Activated CD8-positive, alpha-beta T cell treated with anti-CD3 and anti-CD28 coated beads for 36 hours (primary cell): ENCODE measurements at places on chromosomes 1 and 21. TPM values are rescaled to one million over a fixed set of nuclear protein-coding genes. Genes with fewer than 3 reads are reported as not detected.

DNA sequence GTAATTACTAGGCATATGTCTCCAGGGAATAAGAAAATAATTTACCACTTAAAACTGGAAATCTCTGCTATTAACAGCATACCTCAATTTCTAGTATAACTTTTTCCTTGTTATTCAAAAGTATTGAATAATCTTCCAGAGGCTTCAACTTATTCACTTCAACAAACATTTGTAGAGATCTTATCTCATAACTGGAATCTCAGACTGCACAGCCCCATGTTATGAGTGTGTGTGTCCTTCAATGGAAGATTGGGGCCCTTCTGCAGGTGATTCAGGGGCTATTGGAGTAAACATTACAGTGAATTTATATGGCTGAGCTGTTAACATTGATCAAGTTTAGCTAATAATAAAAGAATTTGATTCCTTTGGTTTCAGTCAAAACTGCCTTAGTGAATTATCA is 946.1 kb downstream of the TTLL7 start:
- no peak for DNase-seq

DNA sequence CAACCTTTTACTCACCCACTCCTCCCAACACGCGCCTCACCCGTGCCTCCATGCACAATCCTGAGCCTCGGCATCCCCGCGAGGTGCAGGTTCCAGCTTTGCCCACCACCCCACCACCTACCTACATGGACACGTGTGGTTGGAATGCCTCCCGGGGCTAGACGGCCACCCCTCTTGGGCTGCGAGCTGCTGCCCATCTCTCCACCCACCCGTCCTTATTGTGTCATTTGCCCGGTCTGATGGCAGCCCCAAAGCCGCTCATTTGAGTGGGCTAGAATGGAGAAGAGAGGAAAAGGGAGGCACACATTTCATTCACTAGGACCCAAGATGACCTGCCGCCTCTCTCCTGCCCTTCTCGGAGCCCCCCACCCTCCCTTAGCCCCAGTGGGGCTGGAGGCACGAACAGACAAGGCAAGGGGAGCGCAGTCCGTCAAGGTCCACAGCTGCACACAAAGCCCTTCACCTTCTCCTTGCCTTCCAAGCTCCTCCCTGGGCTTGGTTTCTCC is 785 bp downstream of the ZNF697 start:
- peak; percentile 6 for DNase-seq

DNA sequence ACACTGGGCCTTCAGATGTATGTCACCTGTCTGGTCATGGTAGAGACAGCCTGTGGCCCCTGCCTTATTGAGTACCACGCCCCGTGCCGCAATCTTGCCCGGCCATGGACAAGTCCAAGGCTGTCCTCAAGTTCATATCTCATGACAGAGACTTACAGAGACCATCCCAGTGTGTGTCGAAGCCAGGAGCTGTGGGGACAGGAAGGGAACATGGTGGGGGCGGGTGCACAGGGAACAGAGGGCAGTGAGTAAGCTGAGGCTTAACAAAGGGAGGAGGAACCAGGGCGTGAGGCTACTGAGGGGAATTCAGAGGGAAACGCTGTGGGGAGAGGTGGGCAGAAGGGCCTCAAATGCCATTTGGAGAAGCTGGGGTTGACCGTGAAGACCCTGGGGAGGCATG is 75.8 kb downstream of the ALPL start:
- no peak for DNase-seq

- DNase-seq: no peak
These were observed 496 bp downstream of the VPS45 start for GRCh38 chr1:150068109-150068435.

DNA sequence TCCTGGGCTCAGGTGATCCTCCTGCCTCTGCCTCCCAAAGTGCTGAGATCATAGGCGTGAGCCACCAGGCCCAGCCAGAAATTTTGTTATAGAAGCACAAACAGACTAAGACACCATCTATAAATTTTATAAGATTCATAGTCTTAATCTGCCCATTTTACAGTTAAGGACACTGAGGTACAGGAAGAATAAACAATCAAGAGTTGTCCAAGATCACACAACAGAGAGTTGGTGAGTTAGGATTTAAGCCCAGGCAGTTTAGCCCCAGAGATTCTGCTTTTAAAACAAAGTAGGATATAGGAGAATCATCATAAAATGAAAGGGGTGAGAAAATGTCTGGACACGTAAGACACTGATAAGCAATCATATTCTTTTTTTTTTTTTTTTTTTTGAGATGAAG is 6.8 kb downstream of the TEX46 start:
- no peak for DNase-seq

GRCh38 chr1:34028381-34029055 is 136.5 kb downstream of the CSMD2 start:
- DNase-seq: no peak

DNA sequence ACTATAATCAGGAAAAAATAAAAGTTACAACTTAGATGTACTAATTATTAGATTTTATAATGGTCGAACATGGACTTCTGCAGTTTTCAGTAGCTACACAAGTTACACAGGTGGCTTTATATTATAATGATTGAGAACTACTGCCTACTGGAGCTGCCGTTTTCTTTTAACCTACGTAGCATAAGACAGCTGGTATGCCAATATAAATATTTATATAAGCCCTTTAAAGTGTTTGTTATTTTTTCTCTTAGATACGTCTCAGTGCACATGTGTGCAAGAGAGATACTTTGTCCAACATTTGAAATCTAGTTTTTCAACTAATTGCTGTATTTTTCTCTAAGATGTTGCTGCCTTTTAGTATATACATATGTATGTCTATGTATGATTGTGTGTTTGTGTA is 42.4 kb downstream of the PDC start:
- no peak for DNase-seq

DNA sequence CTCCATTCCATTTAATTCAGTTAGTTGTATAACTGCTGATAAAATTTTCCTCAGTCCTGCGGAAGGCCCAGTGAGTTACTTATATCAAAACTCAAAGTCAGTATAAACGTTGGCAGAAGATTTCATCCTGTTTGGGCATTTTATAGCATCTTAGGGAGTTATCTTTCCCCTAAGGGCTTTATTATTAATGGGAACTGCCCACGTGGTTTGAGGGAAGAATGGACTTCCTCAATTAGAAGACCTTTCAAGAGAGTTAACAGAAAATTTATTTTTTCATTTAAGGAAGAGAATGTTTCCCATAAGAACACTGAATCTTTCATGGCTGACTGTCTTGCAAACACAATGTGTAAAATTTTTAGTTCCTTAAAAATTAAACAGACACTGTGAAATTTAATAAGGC is 400.1 kb downstream of the NEGR1 start:
- DNase-seq: no peak

GRCh38 chr21:25640943-25641292 is 1.9 kb downstream of the JAM2 start:
- no peak for DNase-seq

DNA sequence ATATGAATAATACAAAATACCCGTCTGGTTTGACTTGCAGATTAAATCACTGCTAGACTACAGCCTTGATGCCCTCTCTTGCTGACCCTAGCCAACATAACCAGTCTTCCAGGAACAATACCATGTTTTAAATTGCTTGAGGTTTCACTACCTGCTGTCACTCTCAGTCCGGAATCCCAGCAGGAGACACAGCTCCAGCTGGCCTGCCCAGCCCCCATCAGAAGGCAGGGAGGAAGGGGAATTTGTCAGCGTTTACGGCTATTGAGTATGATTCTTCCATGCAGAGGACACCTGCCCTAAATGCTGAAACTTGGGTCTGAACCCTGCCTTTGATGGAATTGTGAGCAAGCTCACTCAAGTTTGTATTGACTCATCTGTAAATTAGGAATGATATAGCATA is 33.0 kb downstream of the ZNF496 start:
- DNase-seq: no peak

DNA sequence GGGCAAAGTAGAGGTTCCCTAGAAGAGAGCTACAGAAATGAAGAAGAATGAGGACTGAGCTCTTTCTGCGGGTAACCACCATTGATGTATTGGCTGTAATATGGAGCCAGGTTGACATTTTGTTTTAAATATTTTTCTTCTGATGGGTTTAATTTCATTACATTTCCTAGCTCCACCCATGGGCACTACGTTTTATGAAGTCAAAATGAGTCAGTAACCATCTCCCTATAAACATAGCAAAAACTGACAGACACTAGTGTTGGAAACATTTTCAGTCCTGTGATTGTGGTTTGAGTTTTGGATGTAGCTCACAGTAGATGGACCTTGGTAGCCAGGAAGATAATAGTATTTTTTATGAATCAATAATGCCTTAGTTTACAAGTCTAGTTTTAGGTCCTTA is 470.4 kb upstream of the B3GALT2 start:
- no peak for DNase-seq

GRCh38 chr1:35062518-35063196 is 16.5 kb upstream of the ZMYM1 start:
- no peak for DNase-seq

- no peak for DNase-seq
These were observed 29.1 kb downstream of the C1orf198 start for GRCh38 chr1:230839173-230839572.

DNA sequence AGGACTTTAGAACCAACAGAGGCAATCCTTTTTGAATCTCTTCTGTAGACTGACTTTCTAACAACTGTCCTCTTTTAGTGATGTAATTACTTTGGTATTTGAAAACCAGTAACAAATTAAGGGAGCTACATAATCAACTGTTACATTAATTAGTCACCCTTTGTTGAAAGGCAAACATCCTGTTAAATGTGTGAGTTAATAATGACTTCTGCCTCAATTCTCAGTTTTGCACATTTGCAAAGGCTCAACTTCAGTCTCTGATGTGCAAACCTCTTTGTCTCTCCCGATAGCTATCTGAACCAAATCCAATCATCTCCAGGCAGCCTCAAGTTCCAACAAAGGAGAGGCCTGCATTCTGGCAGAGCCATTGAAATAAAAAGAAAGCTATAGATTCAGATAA is 135.4 kb upstream of the C8B start:
- DNase-seq: no peak

- no peak for DNase-seq
These were observed 77.9 kb downstream of the NEK7 start for GRCh38 chr1:198234520-198235251.

DNA sequence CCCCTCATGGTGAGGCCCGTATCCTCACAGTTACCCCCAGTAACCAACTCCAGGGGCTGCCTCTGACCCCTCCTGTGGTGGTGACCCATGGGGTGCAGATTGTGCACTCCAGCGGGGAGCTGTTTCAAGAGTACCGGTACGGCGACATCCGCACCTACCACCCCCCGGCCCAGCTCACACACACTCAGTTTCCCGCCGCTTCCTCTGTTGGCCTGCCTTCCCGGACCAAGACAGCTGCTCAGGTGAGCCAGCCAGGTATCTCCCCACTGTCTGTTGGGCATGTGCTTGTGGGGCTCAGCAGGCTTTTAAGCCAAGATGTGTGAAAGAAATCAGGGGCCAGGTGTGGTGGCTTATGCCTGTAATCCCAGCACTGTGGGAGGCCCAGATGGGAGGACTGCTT is 39.9 kb downstream of the ZBTB17 start:
- no peak for DNase-seq

DNA sequence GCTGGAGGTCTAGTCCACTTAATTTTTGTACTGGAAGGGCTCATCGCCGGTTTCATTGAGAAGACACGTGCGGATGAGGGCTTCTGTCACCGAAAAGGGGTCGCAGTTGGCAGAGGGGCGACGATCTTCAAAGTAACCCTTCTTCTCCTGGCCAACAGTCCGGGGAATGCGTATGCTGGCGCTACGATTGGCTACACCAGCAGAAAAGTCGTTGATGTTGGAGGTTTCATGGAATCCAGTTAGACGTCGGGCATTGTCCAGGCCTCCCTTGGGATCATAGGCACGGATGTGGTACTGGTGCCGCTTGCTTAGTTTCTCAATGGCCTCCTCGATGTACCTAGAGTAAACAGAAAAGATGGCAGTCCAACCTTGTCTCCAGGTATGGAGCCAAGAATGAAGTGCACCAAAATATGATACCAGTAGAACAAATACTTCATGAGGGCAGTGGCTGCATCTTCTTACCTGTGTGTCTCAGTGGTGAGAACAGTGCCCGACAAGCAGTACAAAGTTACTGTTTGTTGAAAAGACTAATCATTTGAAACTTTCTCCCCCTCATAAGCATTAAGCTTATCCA is 7.1 kb downstream of the GLUL start:
- no peak for DNase-seq

GRCh38 chr1:31828926-31829690 is 13.3 kb upstream of the SPOCD1 start:
- DNase-seq: no peak

GRCh38 chr1:26009796-26010447 is 11.7 kb upstream of the EXTL1 start:
- peak; percentile 20 for DNase-seq

- peak; percentile 44 for DNase-seq
These were observed 351 bp downstream of the MIXL1 start for GRCh38 chr1:226223786-226224244.

GRCh38 chr1:173112129-173112528 is 61.4 kb upstream of the TNFSF18 start:
- no peak for DNase-seq

DNA sequence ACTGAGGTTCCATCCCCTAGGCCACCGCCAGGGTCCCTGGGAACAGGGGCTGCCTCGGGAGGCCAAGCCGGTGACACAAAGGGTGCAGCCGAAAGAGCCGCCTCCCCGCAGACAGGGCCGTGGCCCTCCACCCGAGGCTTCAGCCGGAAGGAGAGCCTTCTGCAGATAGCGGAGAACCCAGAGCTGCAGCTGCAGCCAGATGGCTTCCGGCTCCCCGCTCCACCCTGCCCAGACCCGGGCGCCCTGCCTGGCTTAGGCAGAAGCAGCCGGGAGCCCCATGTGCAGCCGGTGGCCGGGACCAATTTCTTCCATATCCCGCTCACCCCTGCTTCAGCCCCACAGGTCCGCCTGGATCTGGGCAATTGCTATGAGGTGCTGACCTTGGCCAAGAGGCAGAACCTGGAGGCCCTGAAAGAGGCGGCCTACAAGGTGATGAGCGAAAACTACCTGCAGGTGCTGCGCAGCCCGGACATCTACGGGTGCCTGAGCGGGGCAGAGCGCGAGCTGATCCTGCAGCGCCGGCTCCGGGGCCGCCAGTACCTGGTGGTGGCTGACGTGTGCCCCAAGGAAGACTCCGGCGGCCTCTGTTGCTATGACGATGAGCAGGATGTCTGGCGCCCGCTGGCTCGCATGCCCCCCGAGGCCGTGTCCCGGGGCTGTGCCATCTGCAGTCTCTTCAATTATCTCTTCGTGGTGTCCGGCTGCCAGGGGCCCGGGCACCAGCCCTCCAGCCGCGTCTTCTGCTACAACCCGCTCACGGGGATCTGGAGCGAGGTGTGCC is 1.4 kb downstream of the KLHDC7A start:
- DNase-seq: no peak

GRCh38 chr1:166978821-166979220 is 3.5 kb upstream of the ILDR2 start:
- DNase-seq: no peak

- DNase-seq: no peak
These were observed 13.3 kb downstream of the GPR157 start for GRCh38 chr1:9115351-9116205.

GRCh38 chr1:156392452-156392853 is 23.4 kb downstream of the RHBG start:
- no peak for DNase-seq

GUCA2A gene
- not detected for total RNA-seq

CLIC6 gene
- 0.58 TPM for total RNA-seq

TNFRSF4 gene
- total RNA-seq: 137 TPM

GPR61 gene
- total RNA-seq: 0.22 TPM

CCDC17 gene
- 1.7 TPM for total RNA-seq

PBXIP1 gene
- total RNA-seq: 17.7 TPM

SFN gene
- 0.47 TPM for total RNA-seq
